ENCODE measurements at places on chromosomes 1 and 21.
A peak's percentile ranks its signal among the peaks of the same experiment; 100 is the strongest.

- no peak for DNase-seq
- H3K36me3 ChIP-seq = no peaks in the 10 kb centered on the region
- no peaks in the 10 kb centered on the region for H3K27me3 ChIP-seq
- no peaks in the 10 kb centered on the region for H3K4me1 ChIP-seq
- no peak overlapping the region for H3K4me3 ChIP-seq
Measured at GRCh38 chr1:70168283-70168682, 37.1 kb downstream of the LRRC40 start.

DNA sequence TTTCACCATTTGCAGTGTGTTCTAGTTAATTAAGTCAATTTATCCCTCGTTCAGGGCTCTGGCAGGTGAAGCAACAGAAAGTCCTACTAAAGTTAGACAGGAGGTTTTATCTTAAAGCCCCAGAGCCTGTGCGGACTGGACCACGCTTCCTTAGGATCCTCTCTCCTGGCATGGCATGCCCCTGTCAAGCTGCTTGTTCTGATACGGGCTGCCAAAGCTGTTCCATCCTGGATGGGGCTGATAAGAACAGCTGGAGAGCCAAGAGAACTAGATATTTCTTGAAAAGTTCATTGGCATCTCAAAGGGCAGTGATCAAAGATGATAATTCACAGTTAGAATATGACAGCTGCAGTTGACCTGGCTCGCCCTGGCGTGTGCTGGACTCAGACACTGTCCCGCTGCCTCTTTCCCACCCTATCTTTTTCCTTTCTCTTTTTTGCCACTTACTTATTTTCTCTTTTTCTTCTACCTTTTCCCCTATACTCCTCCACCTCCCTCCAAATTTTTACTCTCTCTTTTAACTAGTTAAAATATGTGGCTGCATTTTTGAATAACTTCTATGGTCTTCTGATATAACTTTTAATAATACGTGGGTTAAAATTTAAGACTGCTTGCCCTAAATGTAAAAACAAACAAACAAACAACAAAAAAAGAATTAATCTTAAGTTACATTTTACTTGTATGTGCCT lies 96.7 kb downstream of the ABCA4 start:
- H3K36me3 ChIP-seq = no peaks in the 10 kb centered on the region
- H3K4me3 ChIP-seq = no peak overlapping the region
- DNase-seq = no peak
- no peaks in the 10 kb centered on the region for H3K4me1 ChIP-seq

DNA sequence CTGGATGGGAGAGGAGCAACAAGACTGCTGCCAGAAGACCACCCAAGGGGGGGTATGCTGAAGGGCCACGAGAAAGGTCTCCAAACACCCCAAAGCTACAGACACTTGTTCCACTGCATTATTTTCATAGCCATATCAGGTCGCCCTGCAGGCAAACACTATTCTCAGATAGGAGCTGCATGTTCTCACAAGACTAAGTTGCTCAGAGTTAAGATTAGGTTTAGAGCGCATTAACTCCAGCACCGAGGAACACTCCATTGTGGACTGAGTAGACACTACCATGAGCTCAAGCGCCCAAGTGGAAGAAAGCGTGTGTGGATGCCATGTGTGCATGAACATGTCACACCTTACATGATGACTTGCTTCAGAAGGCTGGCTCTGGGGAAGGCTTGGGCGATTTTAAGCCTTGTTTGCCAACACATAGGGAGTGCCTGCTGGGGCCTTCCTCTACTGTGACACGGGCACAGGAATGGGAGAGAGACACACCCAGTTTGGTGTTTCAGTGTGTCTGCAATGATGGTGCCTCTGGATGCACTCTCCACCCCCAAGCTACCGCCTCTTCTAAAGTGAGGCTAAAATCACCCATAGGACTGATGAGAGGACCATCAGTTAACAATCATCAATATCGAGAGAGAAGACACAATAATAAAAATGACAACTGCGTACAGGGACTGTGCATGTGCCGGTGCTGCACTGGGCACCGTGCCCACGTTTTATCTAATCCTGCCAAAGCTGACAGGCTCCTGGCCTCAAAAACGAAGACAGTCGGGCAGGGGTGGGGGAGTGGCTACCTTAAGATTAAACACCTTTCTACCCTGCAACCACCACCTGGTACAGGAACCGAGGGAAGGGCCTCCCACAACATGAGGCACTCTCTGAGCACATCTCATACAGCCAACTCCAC lies 34.9 kb downstream of the SSBP3 start:
- H3K27me3 ChIP-seq = no peaks in the 10 kb centered on the region
- peak; percentile 54 for DNase-seq
- no peak overlapping the region for H3K4me3 ChIP-seq
- no peaks in the 10 kb centered on the region for H3K36me3 ChIP-seq
- peaks cover 22% of the 10 kb centered on the region for H3K4me1 ChIP-seq
- H3K27ac ChIP-seq = peak overlapping the region; percentile 73

- DNase-seq = no peak
- H3K4me3 ChIP-seq = no peak overlapping the region
- no peak overlapping the region for H3K27ac ChIP-seq
- H3K4me1 ChIP-seq = peaks cover 3% of the 10 kb centered on the region
- no peaks in the 10 kb centered on the region for H3K27me3 ChIP-seq
Measured at GRCh38 chr1:44043176-44044070, 12.2 kb upstream of the SLC6A9 start.

GRCh38 chr1:65001231-65001792 lies 35.0 kb upstream of the JAK1 start:
- H3K4me3 ChIP-seq = no peak overlapping the region
- peaks cover 7% of the 10 kb centered on the region for H3K4me1 ChIP-seq
- no peaks in the 10 kb centered on the region for H3K36me3 ChIP-seq
- DNase-seq = peak; percentile 72

DNA sequence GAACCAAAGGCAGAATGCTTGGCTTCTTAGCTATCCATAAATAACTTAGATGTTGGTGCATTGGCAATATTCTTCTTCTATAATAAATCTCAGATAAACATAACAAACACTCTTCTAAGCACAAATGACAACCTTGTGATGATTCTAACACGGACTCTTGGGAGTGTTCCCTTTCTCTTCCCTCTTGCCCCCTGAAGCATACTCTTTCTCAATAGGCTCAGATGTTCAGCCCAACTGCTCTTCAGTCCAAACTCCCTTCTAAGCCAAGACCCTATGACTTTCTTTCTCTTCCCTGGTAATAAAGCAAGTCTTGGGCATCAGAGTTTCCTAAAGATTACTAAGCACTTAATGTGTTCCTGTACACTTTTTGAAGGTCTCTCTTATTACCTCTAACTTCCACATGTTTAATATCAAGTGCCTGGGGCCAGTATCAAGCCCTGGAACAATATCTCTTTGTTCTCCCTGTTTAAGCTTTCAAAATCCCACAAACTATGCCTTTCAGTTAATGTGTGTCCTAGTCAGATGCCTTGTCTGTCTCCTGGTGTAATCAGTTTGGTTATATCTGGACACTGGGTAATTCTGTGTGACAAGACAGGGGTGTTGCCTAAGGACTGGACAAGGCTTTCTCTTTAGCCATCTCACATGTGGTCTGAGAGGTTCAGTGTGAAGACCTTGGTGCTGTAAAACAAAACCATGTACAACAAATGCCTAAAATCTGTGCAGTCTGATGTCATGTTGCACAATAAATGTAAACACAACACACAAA lies 92.9 kb upstream of the IVNS1ABP start:
- no peak overlapping the region for H3K4me3 ChIP-seq
- H3K27me3 ChIP-seq = no peaks in the 10 kb centered on the region

DNA sequence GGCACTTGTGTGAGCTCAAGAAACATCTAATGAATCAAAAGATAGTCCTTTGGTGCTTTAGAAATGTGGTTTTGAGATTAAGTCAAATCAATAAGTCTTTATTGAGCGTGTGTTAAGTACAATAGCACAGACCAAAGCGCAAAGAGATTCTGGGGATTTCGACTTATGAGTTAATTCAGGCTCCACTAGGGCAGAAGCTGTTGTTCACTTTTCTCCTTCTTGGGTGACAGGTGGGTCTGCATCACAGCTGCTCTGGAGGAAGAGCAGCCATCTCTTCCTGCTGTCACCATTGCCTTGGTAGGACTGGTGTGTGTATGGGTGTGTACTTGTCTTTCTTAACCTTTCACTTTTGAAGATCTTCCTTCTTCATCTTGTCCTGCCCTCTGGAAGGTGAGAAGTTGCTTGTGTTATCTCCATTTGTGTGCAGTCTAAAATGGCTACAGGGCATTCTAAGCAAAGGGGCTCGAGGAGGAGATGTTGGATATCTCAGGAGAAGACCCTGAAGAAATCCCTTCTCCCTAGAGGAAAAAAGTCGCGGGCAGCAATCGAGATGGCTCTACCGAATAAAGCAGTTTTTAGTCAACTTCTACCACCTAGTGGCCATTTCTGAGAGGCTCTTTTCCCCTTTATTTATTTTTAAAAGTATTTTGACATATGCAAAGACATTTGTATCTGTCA lies 22.9 kb upstream of the DISC1 start:
- peak; percentile 48 for DNase-seq
- peak overlapping the region; percentile 55 for H3K4me3 ChIP-seq
- H3K27ac ChIP-seq = peak overlapping the region; percentile 45
- no peaks in the 10 kb centered on the region for H3K36me3 ChIP-seq
- H3K27me3 ChIP-seq = no peaks in the 10 kb centered on the region
- H3K4me1 ChIP-seq = peaks cover 31% of the 10 kb centered on the region

- H3K36me3 ChIP-seq = no peaks in the 10 kb centered on the region
- no peak overlapping the region for H3K4me3 ChIP-seq
- H3K4me1 ChIP-seq = no peaks in the 10 kb centered on the region
- H3K27ac ChIP-seq = no peak overlapping the region
- H3K27me3 ChIP-seq = peaks cover 6% of the 10 kb centered on the region
Measured at GRCh38 chr1:182679684-182680083, 4.7 kb downstream of the RGS8 start.

DNA sequence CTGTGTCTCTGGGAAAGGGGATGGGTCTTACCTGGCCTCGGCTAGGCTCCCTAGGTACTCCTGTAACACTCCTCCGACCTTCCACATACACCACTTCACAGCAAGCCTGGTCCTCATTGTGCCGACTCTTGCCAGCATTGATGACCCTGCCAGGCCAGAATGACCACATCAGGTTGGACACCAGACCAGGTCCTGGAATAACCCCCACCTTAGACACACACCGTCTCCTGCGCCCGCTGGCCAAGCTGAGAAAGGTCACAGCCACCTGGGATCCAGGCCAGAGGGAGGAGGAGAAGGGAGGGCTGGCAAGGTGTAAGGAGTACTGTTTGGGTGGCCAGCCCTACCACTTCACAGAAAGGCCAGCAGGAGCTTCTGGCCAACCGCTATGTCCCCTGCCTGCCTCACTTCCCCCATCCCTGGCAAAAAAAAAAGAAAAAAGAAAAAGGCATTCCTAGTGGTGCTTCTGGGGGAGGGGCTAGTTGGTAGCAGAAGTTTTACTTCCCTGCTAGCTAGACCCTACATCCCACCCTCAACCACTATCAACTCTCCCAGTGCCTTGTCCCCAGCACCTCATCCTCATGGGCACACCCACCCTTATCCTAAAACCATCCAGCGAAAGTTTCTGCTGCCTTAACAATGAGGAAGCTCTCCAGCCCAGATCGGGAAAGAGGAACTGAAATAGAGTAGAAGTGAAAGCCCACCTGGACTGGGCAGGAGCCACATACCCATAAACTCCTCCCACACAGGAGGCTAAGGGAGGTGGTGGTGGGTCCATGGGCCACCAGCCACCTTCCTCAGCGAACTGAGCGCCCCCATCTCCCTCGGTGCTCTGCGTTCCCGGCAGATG lies 1.4 kb downstream of the PPM1J start:
- H3K4me3 ChIP-seq = peak overlapping the region; percentile 16
- peaks cover 22% of the 10 kb centered on the region for H3K4me1 ChIP-seq
- H3K27me3 ChIP-seq = no peaks in the 10 kb centered on the region

DNA sequence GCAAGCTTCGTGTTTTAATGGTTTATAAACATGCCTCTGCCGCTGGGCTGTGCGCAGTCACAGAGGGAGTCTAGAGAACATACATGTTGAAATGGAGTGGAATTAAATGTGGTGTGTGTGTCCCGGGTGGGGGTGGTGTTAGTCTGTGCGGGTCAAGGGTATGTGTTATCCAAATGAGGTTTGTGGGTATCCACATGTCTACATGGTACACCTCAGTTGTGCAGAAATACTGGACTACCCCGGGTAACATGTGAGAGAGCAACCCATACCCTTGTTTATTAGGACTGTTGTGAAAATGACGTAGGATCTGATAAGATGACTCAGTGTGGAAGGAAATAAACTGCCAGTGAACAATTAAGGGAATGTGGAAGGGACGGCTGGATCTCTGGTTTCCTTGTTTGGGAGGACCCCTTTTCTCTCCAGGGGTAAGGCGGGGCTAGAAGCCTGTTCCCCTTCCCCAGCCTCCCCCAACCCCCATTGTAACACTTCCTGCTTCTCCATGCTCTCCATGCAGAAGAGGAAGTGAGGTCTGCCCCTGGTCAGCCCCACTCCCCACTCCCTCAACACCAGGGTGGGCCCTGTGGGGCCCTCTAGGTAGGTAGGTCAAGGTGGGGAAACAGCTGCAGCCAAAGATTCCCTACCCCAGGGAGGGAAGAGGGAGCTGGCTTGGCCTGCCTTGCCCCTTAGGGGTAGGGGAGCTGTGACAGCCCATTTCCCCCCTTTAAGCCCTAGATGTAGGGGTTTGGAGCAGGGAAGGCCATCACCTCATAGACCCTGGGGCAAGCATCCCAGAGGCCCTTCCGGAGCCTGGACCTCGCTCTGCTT lies 690 bp downstream of the EPS8L3 start:
- no peaks in the 10 kb centered on the region for H3K36me3 ChIP-seq
- H3K4me1 ChIP-seq = peaks cover 45% of the 10 kb centered on the region
- H3K4me3 ChIP-seq = peak overlapping the region; percentile 4
- H3K27me3 ChIP-seq = no peaks in the 10 kb centered on the region

DNA sequence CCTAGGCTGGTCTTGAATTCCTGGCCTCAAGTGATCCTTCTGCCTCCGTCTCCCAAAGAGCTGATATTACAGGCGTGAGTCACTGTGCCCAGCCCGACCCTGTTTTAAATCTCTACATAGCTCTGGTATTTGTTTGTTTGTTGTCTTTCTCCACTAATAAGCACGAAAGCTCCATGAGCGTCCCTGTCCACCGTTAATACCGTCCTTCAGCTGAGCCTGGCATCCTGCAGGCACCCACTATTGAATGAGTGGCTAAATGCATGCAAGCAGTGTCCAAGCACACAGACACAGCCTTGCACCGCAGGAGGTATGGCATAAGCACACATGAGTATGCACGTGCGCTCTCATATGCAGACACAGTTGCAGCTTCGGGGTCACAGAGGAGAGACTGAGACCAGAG lies 4.5 kb upstream of the COL16A1 start:
- no peaks in the 10 kb centered on the region for H3K36me3 ChIP-seq
- H3K4me1 ChIP-seq = peaks cover 40% of the 10 kb centered on the region
- no peak overlapping the region for H3K27ac ChIP-seq
- peaks cover 13% of the 10 kb centered on the region for H3K27me3 ChIP-seq
- no peak overlapping the region for H3K4me3 ChIP-seq

DNA sequence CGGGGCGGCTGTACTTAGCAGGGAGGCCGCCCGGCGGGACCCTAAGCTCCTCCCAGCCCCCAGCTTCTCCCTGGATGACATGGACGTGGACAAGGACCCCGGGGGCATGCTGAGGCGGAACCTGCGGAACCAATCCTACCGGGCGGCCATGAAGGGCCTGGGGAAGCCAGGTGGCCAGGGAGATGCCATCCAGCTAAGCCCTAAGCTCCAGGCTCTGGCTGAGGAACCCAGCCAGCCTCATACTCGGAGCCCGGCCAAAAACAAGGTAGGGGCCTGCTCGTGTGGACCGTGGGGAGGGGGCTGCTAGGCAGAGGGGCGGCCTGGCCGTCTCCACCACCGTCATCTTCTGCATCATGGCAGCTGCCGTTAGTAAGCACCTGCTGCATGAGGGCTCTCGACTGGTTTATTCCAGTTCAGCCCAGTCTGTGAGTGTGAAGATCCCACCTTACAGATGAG lies 9.0 kb downstream of the ARHGEF16 start:
- no peak for DNase-seq
- no peak overlapping the region for H3K4me3 ChIP-seq
- H3K27me3 ChIP-seq = no peaks in the 10 kb centered on the region
- H3K27ac ChIP-seq = no peak overlapping the region
- H3K36me3 ChIP-seq = no peaks in the 10 kb centered on the region

All from transverse colon (tissue), 4 donors.